Vein endothelial cell (primary cell): ENCODE measurements at places on chromosomes 2 and 18. TPM values are rescaled to one million over a fixed set of nuclear protein-coding genes. Genes with fewer than 3 reads are reported as not detected.

ANKRD30B gene
- not detected in 2 replicates for total RNA-seq

COLEC12 gene
- 4.2 and 8.2 TPM in 2 replicates for total RNA-seq

MSH6 gene
- total RNA-seq, result 29.4 and 44.9 TPM in 2 replicates

IL36B gene
- not detected in 2 replicates for total RNA-seq

MAPRE3 gene
- total RNA-seq, result 1.5 and 2.9 TPM in 2 replicates

LOXL3 gene
- total RNA-seq, result 1.6 and 2.2 TPM in 2 replicates

DSG4 gene
- total RNA-seq, result not detected in 2 replicates

REV1 gene
- total RNA-seq, result 34.0 and 41.9 TPM in 2 replicates

FBLN7 gene
- 1.1 and 4.6 TPM in 2 replicates for total RNA-seq

PLCL1 gene
- 1.6 and 7.3 TPM in 2 replicates for total RNA-seq

SOX11 gene
- not detected in 2 replicates for total RNA-seq

EVA1A gene
- total RNA-seq, result 41.2 and 62.9 TPM in 2 replicates

CCDC148 gene
- 0.33 and 0.48 TPM in 2 replicates for total RNA-seq

DNAH7 gene
- under 0.01 and 0.38 TPM in 2 replicates for total RNA-seq

COQ10B gene
- total RNA-seq, result 25.8 and 28.9 TPM in 2 replicates

FBXO36 gene
- 2.4 and 2.6 TPM in 2 replicates for total RNA-seq

RAPH1 gene
- total RNA-seq, result 28.1 and 51.4 TPM in 2 replicates

GCG gene
- not detected in 2 replicates for total RNA-seq

CRYBA2 gene
- total RNA-seq, result not detected in 2 replicates

FNDC4 gene
- 30.6 and 36.6 TPM in 2 replicates for total RNA-seq
